ENCODE measurements at places on chromosomes 11 and 22.
A peak's percentile ranks its signal among the peaks of the same experiment; 100 is the strongest.

- no peak for DNase-seq
Measured at GRCh38 chr11:12695873-12696272, 21.7 kb downstream of the TEAD1 start.

DNA sequence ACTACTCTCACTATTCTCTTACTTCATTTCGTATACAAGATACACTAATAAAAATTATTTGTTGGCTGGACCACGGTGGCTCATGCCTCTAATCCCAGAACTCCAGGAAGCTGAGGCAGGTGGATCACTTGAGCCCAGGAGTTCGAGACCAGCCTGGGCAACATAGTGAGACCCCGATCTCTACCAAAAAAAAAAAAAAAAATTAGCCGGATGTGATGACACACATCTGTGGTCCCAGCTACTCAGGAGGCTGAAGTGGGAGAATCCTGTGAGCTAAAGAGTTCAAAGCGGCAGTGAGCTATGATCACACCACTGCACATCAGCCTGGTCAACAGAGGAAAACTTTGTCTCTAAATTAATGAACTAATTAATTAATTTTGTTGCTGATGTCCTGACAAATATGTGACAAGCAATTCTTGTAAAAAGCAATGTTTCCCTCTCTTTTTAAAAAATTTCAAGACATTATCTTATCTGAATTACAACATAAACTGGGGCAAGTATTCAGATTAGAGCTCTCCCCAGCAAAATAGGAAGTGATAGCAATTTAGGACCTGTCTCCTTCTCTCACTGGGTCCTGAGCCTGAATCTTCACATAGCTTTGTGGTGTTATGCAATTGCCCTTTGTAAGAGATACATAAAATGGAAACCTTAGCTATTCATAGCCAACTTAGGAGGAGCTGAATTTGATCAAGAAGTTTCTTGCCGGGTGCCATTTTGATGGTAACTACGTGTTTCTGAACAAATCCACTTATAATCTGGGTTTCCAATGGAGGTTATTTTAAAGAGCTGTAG, 17.6 kb upstream of the TMA7B start:
- DNase-seq: peak; percentile 50

GRCh38 chr11:40188848-40189247, 1270.6 kb downstream of the LRRC4C start:
- no peak for DNase-seq

- DNase-seq: no peak
Measured at GRCh38 chr22:21755851-21756284, 20.3 kb upstream of the YPEL1 start.

- no peak for DNase-seq
Measured at GRCh38 chr11:35836205-35836604, 107.7 kb upstream of the LDLRAD3 start.

GRCh38 chr22:49308300-49308699, 519.4 kb downstream of the BRD1 start:
- DNase-seq: no peak

- DNase-seq: no peak
Measured at GRCh38 chr11:62245271-62245753, 3.3 kb downstream of the SCGB1D2 start.

- DNase-seq: no peak
Measured at GRCh38 chr11:78715639-78716311, 141.1 kb upstream of the NARS2 start.

DNA sequence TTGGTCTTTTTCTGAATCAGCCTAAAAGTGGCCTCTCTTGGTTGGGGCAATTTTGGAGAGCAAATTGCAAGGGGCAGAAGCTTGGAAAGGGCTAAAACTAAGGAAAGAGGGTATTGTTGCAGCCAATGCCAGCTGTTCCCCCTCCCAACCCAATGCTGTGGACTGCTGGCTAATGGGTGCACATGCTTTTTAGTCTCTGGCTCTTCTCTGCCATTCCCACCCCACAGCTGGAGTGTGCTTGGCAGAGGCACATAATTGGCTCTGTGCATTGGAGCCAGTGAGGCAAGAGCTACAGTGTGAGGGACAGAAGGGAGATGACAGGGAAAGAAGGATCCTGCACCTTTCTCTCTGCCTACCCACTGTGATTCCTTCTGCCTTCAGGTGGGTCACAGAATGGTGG, 140.0 kb downstream of the NECTIN1 start:
- no peak for DNase-seq

DNA sequence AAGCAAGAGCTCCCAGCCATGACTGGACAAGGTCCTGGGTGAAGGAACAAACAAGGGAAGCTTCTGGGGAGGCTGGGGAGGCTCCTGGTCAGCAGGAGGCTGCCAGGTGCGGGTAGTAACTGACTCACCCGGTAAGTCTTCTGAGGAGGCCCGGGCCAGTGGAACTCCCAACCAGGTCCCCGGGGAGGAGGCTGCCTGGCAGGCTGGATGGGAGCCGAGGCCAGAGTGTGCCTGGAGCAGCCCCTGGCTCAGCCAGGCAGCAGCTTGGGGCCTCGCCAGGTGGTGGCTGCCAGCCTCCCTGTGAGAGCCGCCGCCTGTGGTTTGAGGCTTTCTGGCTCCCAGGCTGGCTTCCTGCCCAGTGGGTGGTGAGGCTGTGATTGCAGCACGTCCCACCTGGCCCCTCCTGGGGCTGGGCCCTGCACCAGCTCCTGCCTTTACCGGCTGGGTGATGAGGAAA, 46.2 kb downstream of the IGF2 start:
- no peak for DNase-seq

DNA sequence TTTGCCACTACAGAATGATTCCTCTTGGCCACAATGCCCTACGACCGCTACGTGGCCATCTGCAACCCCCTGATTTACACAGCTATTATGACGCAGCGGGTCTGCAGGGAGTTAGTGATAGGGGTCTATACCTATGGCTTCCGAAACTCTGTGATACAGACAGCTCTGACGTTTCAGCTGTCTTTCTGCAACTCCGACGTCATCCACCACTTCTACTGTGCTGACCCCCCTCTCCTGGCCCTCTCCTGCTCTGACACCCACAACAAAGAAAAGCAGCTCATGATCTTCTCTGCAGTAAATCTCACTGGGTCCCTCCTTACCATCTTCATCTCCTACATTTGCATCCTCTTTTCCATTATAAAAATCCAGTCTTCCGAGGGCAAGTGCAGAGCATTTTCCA, 52.3 kb upstream of the OR5P2 start:
- DNase-seq: no peak

DNA sequence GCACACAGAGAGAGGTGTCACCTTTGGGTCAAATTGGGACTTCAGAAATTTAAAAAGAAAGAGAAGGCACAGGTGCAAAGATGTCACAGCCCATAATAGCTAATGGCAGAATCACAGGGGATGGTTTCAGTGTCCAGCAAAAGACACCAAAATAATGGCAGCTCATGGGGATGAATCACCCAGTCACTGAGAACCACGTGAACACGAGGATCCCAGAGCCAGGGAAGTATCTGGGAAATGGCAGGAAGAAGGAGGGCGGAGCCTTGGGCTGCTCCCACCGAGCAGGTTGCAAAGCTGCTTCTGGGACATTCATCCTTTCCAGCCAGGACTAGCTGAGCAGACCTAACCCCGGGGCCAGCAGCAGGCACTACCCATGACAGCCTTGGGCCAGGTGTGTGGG, 45.6 kb downstream of the TRMU start:
- no peak for DNase-seq

DNA sequence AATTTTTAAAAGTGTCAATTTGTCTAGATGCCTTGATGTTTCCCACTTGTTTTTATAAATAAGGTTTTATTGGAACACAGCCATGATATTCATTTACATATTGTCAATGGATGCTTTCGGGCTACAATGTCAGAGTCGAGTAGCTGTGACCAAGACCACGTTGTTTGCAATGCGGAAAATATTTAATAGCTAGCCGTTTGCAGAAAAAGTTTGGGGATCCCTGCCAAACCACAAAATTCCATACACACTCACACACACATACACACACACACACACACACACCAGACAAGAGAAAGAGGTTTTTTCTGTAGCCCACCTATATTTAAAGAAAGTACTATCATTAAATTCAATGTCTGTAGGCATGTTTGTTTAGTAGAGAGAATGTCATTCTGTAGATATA, 58.3 kb downstream of the TYR start:
- no peak for DNase-seq

DNA sequence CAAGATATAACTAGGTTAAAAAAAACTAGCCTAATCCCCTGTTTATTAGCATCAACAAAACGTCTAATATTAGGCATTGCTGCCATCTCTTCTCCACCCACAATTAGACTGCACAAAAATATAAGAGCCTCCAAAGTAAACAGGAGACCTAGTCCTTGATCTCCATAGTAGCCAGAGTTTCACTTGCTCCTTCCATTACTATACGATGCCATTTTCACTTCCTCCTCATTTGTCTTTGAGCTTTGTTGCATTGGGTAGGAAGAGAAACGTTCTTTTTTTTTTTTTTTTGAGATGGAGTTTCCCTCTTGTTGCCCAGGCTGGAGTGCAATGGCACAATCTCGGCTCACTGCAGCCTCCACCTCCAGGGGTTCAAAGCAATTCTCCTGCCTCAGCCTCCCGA, 42.3 kb upstream of the RDX start:
- peak; percentile 16 for DNase-seq

GRCh38 chr11:125180413-125181305, 16.1 kb downstream of the PKNOX2 start:
- no peak for DNase-seq

GRCh38 chr11:56817661-56818060, 69.2 kb upstream of the OR9G4 start:
- no peak for DNase-seq

DNA sequence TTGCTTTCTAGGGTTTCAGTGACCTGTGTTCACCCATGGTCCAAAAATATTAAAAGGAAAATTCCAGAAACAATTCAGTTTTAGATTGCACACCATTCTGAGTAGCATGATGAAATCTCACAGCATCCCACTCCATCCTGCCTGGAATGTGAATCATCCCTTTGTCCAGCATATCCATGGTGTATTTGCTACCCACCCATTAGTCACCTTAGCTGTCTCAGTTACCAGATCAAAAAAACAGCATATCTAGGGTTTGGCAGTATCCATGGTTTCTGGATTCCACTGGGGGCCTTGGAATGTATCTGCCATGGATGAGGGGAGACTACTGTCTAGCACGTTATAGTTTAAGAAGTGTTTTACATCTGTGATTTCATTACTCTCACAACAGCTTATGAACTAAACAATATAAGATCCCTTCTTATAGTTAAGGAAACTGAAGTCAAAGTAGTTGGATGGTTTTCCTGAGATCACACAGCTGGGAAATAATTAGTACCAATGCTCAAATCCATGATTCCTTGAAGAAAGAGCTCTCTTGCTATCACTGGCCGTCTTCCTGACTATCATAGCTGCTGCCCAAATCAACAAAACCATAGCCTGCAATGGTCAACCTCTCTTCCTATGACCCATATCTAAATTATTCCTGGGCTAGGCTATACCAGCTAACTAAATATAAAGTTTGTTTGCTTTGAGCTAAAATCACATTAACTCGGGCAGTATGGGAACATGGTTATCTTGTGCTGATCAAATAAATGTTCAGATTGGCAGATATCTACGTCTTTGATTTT, 122.6 kb downstream of the MICAL2 start:
- DNase-seq: no peak

GRCh38 chr11:71381781-71382505, 66.2 kb downstream of the DHCR7 start:
- DNase-seq: no peak

DNA sequence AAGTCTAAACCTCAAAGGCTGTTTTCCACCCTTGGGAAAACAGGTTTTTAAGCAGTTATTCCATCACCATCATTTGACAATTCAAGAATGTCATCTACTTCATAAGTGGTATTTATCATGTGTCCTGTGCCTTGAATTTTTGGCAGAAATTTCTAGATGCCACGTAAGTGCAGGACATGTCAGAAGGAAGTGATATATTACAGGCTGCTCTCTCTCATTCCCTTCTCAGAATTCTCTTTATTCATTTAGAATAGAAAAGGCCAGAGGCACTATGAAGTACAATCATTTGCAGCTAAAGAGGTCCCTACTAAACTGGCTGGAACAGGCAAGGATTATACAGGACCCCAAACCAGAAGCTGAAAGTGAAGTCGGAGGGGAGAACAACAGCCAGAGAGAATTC, 11.9 kb downstream of the RBFOX2 start:
- no peak for DNase-seq

- no peak for DNase-seq
Measured at GRCh38 chr11:113603277-113604059, 102.6 kb downstream of the TMPRSS5 start.

DNA sequence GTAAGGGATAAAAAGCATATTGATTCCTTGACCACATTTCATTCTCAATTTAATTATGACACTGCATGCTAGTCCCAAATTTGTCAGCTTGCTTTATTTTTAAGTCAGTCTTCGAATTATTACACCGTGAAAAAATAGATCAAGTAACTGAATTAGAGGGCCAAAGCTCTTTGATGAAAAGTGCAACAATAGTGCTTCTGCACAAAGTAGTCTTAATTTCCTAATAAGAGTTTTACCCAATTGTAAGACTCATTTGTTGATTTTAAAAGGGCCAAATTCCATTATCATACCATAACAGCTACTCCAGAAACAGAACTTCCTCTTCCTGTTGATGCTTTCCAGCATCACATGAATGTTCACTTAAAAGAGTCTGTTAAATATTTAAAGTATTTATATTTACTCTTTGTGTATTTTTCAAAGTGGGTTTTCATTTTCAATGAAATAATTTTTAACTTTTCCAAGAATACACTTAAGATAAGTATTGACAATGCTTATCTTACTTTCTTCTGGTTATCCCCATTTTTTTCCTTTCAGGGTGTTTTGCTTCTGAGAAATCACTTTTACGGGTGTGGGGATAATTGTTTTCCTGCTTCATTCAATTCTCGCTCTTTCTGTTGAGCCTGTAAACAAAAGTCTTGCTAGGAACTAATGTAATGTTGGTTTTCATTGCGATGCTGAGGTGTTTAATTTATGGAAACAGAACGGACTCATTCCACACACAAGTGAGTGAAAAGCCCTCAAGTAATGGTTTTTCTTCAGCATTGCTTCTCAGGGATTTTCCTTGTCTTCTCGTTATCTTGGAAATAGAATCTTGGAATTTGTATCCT, 2.1 kb downstream of the ARHGEF12 start:
- no peak for DNase-seq

DNA sequence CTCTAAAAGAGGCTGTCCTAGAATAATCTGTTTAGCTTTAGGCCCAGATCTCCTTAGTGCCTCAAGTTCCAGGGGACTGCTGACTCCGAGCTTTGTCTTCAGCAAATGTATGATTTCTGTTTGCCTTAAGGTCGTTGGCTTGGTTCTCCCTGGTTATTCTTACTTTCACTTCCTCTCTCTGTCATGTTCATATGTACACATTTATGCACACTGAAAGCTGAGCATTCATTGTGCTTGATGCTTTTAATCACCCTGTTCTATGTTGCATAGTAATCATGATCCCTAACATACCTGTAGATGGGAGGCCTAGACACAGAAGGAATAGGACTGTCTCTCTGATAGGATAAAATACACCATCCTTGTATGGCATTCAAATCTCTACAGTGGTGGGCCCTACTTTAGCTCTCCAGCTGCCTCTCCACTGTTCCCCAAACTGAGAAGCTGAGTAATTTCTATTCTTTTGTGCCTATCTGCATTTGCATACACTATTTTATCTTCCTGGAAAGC, 7.2 kb downstream of the PPFIBP2 start:
- peak; percentile 60 for DNase-seq

All from CD14-positive monocyte (primary cell).